ENCODE measurements at places on chromosomes 5 and 9.

- DNase-seq: no peak
Measured at GRCh38 chr5:5542654-5543053, 120.2 kb downstream of the ICE1 start.

DNA sequence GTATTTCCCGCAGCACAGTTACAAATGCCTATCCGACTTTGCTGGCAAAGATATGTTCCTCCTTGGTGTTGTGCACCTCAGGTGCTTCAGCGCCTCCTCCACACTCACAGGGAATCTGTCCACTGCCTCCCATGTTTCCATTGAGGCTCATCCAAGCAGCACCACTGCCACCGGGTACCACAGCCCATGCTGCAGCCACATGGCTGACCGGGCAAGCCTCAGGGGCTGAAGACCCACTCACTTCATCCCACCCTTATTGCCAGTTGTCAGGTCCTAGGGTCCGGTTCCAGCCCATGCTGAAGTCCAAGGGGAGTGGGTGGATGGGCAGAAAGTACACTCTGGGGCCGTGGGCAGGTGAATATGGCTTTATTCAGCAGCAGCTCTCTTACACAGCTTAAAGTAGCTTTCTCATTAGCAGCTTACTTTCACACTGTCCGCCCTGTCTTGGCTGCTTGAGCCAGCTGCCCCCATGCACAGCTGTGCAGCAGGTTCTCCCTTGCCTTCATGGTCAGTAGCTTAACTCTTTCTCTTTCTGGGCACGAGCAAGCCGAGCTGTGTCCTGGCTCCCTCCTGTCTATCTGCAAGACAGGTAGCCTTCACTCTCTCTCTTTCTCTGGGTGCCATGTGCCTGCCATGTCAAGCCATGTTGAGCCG lies 1052.3 kb downstream of the PTPRD start:
- DNase-seq: no peak

DNA sequence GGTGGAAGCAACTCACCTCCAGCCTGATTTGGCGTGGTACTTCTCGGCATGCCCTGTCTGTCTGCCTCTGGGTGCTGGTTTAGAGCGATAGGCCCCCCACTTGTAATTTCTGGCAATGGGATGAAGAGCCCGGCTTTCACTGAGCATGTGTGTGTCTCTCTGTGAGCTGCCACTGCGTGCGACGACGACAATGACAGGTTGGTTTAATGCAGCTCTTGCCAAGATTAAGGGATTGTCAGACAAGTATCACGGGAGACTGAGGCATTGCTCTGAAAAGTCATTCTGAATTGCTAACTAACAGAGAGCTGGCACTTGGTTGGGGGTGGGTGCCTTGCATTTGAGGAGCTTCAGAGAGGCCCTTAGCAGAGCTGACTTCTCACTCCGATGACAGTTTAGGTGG lies 348.8 kb upstream of the CLINT1 start:
- DNase-seq: no peak

DNA sequence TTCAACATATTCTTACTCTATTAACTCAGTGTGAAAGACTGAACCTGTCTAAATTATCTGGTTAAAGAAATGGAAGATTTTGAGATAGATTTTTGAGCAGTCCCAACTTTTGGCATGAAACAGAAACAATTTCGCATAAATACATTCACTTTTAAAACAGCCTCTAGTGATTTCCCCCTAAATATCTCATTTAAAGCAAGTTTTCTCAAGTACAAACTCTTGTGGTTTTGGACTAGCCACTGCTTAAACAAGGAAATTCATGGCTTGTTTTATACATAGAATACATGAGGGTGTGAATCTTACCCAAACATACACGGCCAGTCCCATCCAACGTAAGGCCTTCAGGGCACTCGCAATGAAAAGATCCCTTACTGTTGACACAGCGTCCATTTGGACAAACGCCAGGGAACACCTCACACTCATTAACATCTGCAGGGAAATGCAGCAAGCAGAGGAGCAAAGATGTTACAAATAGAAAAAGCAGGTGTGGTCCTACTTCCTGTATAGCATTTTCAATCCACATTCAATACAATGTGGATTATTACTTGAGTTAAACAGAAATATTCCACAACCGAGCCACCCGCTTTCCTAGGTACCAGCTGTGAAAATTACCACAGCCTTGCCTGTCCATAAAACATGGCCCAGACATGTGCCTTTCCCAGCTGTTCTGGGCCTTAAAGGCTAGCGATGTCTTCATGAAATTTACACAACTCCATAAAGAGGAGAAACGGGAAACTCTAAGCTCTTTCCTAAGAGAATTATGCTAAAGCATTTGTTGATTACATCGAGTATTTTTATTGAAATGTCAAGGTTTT lies 188.8 kb downstream of the FBN2 start:
- DNase-seq: no peak

- no peak for DNase-seq
Measured at GRCh38 chr9:26747611-26748010, 145.0 kb downstream of the CAAP1 start.

- DNase-seq: peak; percentile 73
Measured at GRCh38 chr5:121968910-121969607, 7.3 kb downstream of the SRFBP1 start.

DNA sequence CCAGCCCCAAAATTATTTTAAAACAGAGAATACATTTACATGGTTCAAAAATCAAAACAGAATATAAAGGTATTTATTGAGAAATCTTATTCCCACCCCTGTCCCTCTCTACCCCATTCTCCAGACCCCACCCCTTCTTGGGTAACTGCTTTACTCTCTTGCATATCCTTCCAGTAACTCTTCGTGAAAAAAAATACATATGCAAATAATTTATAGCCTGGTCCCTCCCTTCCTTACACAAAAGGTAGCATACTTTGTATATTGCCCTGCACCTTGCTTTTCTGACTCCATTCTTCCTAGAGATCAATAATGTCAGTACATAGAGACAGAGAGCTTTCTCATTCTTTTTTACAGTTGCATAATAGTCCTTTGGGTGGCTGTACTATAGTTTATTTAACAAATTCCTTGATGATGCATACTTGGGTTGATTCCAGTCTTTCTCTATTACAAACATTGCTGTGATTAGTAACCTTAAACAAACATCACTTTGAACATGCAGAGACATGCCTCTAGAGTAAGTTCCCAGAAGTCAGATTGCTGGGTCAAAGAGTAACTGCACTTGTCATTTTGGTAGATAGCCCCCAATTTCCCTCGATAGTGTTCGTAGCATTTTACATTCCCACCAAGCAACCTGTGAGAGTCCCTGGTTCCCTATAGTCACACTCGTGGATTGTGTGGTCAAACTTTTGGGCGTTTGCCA lies 47.9 kb downstream of the STOM start:
- peak; percentile 94 for DNase-seq

DNA sequence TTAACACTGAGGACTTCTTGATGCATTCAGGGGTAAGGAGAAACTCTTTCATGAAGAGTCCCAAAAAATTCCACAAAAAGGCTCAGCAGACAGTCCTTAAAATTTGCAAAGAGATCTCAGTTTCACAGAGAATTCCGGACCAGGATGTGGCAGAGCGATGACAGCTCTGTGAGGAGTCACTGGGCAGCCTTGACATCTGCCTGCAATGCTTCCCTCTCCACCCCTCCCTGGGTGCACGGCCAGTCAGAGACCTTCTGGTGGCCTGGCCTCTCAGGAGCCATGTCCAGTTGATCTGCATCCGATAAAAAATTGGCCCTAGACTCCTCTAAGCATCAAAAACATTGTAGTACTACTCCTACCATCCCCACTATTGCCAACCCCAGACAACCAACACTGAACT lies 76.8 kb downstream of the MACROH2A1 start:
- DNase-seq: no peak

DNA sequence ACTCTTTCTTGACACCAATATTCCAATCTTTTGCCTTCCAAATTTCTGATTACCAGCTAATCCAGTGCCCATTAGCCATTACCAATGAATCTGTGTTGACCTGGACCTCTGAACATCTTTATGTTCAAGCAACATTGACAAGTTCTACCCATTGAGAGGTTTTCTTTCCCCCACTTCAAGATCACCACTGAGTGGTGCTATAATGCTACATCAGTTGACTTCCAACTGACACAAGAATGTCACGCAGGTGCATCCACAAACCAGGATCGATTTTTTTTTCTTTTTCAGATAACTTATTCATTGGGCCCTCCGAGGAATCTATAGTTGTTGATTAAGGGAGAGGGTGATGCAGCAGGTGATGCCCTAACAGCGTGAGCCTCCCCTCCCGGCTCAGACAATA lies 102.6 kb downstream of the SLC1A3 start:
- no peak for DNase-seq

DNA sequence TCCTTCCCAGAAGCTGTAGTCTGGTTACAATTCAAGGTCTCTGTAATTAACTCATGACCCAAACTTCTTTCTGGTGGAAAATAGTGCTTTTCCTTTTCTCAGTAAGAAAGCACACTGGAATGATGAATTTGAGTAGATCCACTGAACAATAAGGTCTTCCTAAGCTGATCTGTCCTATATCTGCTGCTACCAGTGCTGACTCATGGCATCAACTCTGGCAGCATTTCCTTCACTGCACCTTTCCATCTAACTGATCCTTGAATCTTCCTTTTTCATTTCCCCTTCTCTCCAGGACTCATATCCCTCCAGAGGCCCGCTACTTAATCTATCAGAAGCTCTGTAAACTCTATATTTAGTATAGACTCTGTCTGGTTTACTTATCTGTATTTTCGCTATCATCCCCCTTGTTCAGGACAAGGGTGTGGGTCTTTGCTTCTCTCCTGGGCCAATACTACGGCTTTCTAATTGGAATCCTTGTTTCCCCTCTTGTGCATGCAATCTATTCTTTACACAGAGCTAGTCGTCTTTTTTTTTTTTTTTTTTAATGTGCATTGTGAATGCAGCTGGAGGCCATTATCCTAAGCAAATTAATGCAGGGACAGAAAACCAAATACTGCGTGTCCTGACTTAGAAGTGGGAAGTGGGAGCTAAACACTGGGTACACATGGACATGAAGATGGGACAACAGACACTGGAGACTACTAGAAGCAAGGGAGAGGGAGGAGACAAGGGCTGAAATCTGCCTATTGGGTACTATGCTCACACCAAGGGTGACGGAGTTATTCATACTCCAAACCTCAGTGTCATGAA lies 192.2 kb upstream of the RPS23 start:
- no peak for DNase-seq

Data from A549 (cell line).